ENCODE measurements at places on chromosomes 5 and 9.

DNA sequence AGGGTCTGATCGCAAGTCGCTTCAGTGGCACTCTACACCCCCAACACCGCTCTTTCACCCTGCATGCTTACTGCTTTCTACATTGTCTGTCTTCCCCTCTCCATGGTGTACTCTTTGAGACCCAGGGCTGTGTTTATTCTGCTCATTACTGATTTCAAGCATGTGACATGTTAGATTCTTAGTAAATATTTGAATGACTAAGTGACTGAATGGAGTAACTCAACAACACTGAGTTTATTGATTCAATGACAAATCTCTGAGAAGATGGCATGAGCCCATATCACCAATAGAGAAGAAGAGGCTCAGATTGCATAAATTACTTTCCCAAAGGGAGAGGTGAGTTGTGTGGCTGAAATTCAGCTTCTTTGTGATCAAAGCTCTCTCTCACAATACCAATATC, 89.7 kb upstream of the OSMR start:
- DNase-seq, result no peak

DNA sequence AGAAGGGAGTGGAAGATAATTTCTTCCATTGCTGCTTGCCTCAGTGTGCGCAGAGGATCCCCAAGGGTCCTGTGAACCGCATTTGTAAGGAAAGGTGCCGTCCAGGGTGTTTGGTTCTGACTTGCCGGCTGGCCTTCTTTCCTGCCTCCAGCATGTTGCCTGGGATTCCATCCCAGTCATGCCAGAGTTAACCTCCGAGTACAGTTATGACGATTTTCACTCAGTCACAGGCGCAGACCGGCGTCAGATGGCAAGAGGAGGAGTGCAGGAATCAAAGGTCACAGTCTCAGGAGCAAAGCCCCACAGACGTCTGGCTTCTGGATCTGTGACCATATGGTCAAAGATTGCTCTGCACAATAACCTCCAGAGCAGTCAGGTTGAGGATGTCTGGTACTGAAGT, 5.9 kb upstream of the GADD45G start:
- DNase-seq, result no peak

- DNase-seq, result no peak
Observed at GRCh38 chr5:179318221-179318955, 26.9 kb downstream of the ADAMTS2 start.

- DNase-seq, result no peak
Observed at GRCh38 chr5:168796593-168797580, 217.7 kb upstream of the PANK3 start.

DNA sequence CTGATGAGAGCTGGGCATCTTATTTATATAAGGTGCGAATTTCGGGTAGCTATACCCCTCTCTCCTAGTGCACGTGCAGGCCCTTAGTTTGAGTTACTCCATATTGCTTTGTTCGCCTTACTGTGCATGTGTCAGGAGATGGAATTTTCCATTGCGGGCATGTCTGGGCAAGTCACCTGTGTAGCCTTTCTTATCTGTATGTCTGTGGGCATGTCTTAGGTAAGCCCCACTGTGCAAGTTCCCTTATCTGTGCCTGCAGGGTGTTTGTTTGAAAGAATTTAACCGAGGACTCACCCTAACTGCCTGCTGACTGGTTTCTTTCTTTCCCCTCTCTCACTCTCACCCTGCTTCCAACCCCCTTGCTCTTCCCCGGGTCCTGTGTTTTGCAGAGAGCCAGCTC, 140.7 kb upstream of the RANBP3L start:
- no peak for DNase-seq

GRCh38 chr9:125110464-125110863, 32.9 kb downstream of the SCAI start:
- no peak for DNase-seq

- peak; percentile 29 for DNase-seq
Observed at GRCh38 chr9:75087289-75087823, 599 bp downstream of the NMRK1 start.

Measured in stimulated activated CD4-positive, alpha-beta T cell treated with anti-CD3 and anti-CD28 coated beads, Interleukin-4, amount 100 ng/mL, for 1 hour (primary cell).